ENCODE measurements at places on chromosomes 6 and 20.

GRCh38 chr6:55892749-55893357 is 17.5 kb upstream of the BMP5 start:
- no peak for DNase-seq

- no peak for DNase-seq
These were observed 33.1 kb upstream of the FAM135A start for GRCh38 chr6:70380252-70380651.

GRCh38 chr6:137879299-137879698 is 12.2 kb downstream of the TNFAIP3 start:
- no peak for DNase-seq

DNA sequence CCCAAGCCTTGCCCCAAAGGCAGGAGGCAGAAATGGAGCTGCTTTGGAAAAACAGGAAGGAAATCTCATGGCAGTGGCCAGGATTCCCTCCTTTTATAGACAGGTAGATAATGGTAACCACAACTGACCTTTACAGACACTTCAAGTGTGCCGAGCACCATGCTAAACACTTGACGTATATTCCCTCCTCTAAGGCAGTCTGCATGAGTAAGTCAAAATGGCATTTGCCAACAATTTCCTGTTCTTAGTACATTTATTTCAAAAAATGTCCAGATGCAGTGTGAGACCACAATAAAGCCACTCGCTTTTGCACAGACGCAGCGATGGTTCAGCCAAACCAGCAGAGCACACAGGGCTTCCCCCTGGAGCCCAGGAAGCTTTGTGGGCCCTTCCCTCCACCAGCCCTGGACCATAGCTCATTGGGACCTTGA is 16.5 kb upstream of the GPR6 start:
- no peak for DNase-seq

GRCh38 chr6:47188588-47189021 is 121.1 kb downstream of the TNFRSF21 start:
- no peak for DNase-seq
